AG10803 (cell line): ENCODE measurements at places on chromosomes 5 and 9.

- DNase-seq = no peak
These were observed 148.1 kb downstream of the DEPDC1B start for GRCh38 chr5:60551829-60552228.

DNA sequence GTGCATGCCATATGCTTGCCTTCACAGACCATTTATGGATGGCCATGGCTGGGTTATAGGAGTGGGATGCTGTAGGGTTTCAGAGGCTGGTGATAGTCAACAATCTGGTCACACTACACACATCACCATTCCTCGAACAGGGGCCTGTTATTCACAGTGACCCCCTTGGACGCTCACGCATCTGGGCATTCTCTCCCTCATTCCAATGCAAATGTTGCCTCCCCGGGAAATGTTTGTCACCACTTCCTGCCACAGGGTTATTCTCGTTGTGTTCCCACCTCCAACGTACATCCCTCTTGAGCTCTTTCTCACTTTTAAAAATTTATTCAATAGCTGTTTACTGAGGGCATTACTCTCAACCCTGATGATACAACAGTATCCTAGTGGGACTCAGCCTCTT is 135.4 kb downstream of the SCAMP1 start:
- DNase-seq = no peak

DNA sequence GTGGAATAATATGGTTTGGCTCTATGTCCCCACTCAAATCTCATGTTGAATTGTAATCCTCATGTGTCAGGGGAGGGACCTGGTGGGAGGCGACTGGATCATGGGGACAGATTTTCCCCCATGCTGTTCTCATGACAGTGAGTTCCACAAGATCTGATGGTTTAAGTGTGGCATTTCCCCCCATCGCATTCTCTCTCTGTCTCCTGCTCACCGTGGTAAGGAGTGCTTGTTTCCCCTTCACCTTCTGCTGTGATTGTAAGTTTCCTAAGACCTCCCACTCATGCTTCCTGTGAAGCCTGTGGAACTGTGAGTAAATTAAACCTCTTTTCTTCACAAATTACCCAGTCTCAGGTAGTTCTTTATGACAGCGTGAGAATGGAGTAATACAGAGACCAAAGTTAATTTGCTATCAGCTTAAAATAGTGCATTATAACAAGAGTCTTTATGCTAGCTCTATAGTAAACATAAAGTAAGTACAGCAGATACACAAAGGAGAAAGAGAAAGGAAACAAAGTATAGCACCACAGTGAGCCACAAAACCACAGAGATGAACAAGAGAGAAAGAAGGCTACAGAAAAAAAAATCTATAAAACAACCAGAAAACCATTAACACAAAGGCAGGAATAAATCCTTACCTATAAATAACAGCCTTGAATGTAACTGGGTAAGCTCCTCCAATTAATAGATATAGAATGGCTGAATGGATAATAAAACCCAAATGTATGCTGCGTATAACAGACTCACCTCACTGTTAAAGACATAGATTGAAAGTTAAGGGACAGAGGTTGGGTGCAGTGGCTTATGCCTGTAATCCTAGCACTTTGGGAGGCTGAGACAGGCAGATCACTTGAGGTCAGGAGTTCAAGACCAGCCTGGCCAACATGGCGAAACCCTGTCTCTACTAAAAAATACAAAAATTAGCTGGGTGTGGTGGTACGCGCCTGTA is 39.7 kb downstream of the RAPGEF6 start:
- DNase-seq = no peak

DNA sequence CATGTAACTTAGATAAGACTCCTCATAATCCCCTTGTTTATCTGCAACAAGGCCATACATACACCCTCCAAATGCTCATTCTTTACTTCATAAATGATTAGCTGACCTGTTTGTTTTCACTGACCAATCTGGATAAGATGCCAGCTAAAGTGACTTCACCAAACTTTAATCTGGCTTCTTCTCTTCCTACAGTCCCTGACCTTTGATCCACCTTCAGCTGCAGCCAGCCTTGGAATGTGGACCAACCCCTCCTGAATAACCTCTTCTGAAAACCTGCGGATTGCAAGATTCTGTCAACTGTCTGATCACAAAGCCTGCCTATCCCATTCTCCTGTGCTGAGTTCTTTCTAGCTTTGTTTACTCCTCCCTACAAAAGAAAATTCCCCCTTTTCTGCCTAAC is 476.8 kb downstream of the LRRC70 start:
- no peak for DNase-seq

- no peak for DNase-seq
These were observed 5.4 kb upstream of the SLC25A51 start for GRCh38 chr9:37909326-37909725.

DNA sequence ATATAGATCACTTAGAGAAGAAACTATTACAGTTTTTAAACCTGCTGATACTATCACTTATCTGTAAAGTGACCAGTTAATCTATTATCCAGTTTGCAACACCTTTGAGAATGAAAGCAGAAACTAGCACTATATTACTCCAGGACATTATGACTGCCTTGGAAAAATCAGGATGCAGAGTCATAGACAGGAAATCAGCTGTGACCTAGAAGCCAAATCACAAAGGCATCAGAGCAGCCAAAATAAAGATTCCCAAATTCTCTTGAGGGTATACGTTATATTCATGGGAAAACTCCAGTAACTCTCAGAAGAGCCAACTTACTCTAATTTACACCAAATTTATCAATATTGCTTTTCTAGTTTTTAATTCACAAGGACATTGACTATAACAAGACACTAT is 49.9 kb downstream of the CDO1 start:
- no peak for DNase-seq

DNA sequence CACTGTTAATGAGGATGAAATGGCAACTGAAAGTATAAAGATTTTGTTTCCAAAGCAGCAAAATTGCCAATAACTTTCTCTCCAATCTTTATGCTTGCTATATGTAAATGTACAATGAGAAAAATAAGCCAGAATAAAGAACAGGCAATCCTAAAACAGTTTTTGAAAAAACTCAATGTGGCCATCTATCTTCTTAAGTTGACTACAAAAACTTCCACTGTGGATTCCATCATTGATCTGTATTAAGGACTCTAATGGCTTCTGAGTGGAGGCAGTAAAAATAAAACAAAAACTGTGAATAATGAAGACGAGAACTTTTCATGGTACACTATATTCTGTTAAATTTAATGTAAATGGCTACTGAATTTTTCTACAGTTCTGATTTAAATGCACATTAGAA is 382.9 kb downstream of the TMEM232 start:
- no peak for DNase-seq

DNA sequence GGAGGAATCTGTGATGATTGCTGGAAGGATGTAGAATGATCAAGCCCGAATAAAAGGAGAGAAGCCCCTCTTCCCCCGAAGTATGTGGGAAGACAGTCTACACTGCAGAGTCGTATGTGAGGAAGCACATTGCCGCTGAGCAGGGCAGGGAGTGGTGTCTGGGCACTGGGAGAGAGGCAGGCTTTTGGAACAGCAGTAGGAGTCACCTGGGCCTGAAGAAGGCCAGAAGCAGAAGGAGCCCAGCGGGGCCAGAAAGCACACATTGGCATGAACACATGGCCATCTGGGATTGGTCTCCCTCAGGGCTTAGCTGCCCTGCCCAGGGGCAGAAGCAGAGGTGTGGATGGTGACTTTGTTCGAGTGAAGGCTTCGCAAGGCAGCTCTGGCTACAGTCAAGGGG is 162.8 kb downstream of the ERCC6L2 start:
- DNase-seq = no peak

GRCh38 chr5:159908591-159908940 is 7.7 kb upstream of the ADRA1B start:
- peak; percentile 59 for DNase-seq

DNA sequence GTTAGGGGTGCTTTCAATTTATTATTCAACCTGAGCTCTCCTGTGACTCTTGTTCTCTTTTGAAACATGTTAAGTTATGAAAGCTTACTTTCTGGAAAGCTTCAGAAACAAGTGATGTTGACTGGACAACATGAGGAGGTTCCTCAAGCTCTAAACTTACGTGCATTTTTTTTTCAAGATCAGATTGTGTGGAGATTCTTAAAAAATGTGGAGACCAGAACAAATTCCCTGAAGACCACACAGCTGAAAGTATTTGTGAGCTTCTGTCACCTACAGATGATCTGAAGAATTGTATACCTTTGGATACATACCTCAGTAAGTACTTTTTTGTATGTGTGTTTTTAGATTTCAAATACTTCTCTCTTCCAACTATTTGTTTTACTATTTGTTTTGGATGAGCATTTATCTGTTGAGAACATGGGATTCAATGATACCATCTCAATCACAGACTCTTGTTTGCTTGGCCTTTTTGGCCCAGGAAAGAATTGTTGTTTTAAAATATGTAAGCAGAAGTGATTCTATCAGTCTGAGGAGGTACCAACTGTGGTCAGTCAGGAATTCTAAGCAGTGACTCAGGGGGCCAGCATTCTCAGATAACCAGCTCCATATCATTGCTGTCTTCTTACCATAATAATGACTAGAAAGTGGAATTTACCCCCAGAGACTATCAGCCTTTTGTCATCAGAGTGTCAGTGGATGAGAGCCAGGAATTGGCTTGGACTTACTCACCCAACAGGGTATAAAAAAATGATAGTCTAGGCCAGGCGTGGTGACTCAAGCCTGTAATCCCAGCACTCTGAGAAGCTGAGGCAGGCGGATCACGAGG is 34.4 kb upstream of the GLIPR2 start:
- peak; percentile 99 for DNase-seq

DNA sequence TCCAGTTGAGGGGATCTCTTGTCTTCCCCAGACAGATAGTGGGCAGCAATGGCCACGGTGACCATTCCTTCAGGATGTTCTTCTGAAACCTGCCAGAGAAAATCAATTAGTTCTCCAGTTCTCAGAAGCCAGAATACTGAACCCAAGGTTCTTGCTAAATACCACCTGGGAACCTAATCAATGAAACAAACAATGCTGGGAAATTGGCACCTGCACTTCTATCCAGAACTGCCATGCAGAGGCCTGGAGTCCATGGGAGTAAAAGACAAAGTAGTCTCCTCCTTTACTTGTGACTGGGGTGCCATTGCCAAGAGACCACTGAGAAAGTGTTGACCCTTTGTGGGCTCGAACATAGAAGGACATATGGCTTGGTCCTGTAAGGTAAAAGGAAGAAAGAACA is 45.7 kb downstream of the ERMP1 start:
- no peak for DNase-seq

DNA sequence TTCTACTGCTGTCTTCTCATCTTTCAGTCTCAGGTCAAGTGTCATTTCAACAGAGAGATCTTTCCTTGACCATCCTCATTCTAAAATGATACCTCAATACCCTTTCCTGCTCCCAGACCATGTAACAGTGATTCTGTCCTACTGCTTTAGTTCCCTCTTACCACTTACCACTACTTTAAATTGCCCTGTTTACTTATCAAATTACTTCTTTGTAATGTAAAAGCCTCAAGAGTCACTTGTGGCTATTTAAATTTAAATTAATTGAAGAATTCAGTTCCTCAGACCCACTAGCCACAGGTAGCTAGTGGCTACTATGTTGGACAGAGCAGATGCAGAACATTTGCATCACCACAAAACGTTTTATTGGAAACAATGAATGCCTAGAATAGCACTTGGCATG is 217.3 kb downstream of the ADAMTS6 start:
- no peak for DNase-seq

- no peak for DNase-seq
These were observed 1.2 kb upstream of the NSD1 start for GRCh38 chr5:177132136-177133095.

DNA sequence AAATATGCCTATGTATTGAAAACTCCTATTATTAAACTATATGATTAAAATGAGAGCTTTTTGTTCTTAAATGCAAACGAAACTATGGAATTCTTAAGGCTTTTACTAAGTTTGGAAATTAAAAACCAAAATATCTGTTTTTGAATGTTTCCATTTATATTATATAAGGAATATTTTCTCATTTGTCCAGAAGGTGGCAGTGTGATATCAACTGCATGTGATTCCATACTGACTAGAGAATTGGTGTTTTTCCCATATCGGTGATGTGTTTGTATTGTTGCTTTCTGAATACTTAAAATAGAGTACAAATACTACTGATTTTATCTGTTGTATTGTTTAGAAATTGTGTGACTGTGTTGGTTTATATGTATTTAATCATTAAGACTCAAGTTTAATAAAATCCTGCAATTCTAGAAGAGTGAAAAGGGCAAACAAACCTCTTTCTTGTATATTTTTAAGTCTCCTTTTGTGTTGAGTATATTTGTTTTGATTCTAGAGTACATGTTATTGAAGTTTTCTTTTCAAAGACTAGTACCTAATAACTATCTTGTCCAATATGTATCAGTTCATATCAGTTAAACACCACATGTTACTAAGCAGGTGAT is 320.8 kb downstream of the CCDC171 start:
- DNase-seq = peak; percentile 66

DNA sequence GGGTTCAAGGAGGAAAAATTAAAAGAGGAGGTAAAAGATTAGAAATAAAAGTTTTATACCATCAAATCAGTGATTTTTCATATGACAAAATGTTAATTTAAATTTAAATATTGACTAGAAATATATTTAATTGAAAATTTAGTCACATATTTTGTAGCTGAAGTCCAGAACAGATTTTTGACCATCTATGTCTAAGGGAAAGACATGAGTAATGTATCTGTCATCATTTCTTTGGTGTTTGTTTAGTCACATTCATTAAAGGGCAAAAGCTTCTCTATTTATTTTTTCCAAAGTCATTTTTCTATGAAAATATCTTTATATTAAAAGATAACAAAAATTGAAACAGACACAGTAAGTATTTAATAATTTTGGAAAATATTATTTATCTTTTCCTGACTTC is 252.0 kb upstream of the ISL1 start:
- no peak for DNase-seq

- DNase-seq = peak; percentile 71
These were observed 14.7 kb upstream of the LARP1 start for GRCh38 chr5:154740483-154740882.

- DNase-seq = no peak
These were observed 25.9 kb upstream of the TRPM3 start for GRCh38 chr9:71147368-71147767.

- DNase-seq = no peak
These were observed 41.0 kb upstream of the EQTN start for GRCh38 chr9:27337833-27338526.

- no peak for DNase-seq
These were observed 54.6 kb upstream of the CLINT1 start for GRCh38 chr5:157913575-157913974.

GRCh38 chr5:61273279-61273975 is 58.6 kb upstream of the ZSWIM6 start:
- no peak for DNase-seq

GRCh38 chr5:135635451-135635850 is 56.7 kb upstream of the CXCL14 start:
- no peak for DNase-seq

- peak; percentile 76 for DNase-seq
These were observed 44.1 kb upstream of the CEMIP2 start for GRCh38 chr9:71812385-71812784.
